Spleen (tissue), 13 donors: ENCODE measurements at places on chromosomes 5 and 9. TPM values are rescaled to one million over a fixed set of nuclear protein-coding genes. Genes with fewer than 3 reads are reported as not detected.

Gene C9
- polyA plus RNA-seq: not detected

Gene HCN1
- polyA plus RNA-seq: not detected

Gene TRIM52
- polyA plus RNA-seq: 19.7 TPM

Gene PPP1R2B
- 0.03 TPM for polyA plus RNA-seq

Gene PCDH12
- 3.4 TPM for polyA plus RNA-seq
